GM12865 (cell line): ENCODE measurements at places on chromosomes 1 and 21.

- DNase-seq, result no peak
These were observed 8.2 kb upstream of the LEMD1 start for GRCh38 chr1:205429762-205430695.

DNA sequence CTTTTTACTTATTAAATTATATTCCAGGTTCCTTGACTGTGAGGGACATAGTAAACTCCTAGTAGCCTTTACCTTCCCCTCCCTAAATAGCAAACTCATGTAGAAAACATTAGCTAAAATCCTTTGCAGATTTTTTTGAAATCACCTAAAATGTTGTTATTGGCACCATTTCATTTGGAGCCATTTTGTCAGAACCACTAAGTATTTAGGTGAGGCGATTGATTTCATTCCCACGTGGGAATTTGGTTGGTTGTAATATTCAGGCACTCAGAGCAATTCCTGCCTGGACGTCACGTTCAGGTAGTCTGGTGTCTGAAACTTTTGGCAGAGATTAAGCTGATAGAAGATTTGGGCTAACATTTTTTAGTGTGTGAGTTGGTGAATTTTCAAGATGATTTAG lies 84.3 kb downstream of the CAMTA1 start:
- DNase-seq, result no peak

DNA sequence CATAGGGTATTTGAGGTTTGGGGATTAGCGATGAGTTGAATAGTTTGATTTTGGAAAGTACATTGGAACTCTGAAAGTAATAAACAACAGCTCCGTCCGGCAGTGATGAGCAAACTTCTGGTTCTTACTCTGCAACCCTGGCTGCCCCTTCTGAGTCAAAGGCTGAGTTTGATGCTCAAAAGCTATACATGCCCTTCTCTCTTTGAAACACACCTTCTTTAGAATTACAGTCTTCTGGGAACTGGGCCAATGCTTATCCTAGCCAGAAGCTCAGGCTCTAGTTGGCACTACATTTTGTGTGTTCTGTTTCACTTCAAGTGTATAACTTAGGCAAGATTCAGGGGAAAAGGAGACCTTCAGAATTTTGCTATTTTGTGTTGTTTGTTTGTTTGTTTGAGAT lies 9.3 kb downstream of the AHCYL1 start:
- no peak for DNase-seq

DNA sequence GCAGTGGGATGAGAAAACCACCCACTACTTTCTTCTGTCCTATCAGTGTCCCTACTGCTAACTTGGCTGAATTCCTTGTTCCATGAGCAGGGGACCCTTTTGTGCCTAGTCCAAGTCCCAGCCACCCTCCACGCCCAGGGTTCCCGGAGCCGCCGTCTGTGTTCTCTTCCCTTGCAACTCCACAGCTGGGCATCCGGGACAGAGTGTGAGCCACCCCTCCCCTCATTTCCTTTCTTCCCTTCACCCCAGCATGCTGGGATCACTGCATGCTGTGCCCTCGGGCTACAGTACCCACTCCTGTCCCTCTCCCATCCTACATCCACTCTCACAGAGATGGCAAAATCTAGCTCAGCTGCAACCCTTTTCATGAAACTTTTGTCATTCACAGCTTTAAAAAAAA lies 44.5 kb downstream of the PGBD5 start:
- no peak for DNase-seq

DNA sequence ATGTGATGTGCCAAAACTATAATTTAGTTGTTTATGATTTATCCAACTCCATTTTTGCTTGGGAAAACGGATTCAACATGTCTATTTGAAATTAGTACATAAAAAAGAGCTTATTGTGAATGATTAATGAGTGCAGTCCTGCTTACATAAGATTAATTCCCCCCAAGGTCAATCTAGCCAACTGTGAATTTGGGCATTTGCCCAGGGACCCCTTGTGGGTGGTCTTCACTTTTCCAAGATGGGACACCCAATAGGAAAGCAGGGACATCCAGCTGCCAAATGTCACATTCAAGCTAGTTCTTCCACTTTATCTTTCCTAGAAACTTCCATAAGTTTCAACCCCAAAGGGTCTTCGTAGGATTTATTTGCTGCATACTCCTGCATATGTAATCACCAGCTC lies 362.4 kb upstream of the PKN2 start:
- DNase-seq, result no peak

DNA sequence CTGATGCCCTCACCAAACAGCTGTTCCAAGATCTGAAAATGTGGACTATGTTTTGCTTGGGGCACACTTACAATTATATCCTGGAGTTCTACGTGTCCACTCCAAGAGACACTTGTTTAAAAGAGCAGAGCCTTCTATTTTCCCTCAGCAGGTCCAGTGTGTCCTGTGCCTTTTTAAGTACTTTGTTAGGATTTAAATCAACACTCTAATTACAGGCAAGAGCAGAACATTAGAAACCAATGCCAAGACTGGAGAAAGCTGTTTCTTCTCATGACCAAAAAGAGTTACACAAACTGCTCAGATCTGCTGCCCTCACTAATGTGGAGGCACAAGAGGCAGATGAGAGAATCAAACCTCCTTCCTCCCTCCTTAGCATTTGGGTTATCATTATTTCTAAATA lies 452.9 kb downstream of the LMO4 start:
- DNase-seq, result no peak

GRCh38 chr1:54995013-54995760 lies 3.5 kb upstream of the BSND start:
- DNase-seq, result no peak

- DNase-seq, result no peak
These were observed 38.7 kb upstream of the BECN2 start for GRCh38 chr1:241918879-241919278.
